CD4-positive, CD25-positive, alpha-beta regulatory T cell (primary cell): ENCODE measurements at places on chromosomes 1 and 21.

DNA sequence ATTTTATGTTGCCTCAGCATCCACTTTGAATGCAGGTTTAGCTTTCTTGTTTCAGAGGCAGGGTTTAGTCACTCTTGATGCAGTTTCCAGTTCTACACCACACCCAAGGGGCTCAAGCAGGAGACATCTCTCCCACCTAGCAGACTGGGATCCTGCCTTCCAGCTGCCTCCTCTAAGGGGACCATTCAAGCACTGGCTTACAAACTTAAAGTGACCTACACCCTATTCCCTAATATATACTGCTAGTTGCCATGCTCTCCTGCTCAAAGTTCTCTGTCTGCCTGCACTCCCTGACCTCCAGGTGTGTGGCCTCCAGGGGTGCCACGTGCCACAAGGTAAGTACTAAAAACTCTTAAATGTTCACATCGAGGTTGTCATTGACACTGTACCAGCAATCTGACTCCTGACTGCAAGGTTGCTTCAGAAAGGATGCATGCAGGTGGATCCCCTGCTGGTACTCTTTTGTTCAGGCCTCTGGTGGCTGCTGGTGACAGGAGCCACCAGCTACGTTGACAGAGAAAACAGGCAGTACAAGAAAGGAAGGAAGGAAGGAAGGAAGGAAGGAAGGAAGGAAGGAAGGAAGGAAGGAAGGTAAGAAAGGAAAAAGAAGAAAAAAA is 185.9 kb downstream of the COQ8A start:
- no peak for DNase-seq

- no peak for DNase-seq
Observed at GRCh38 chr21:37849506-37850102, 66.7 kb downstream of the KCNJ6 start.

- no peak for DNase-seq
Observed at GRCh38 chr1:231893400-231894102, 267.0 kb downstream of the DISC1 start.

- DNase-seq: no peak
Observed at GRCh38 chr1:179083533-179083932, 1.7 kb downstream of the TOR3A start.

- no peak for DNase-seq
Observed at GRCh38 chr1:155009742-155010141, 7.1 kb downstream of the ZBTB7B start.

DNA sequence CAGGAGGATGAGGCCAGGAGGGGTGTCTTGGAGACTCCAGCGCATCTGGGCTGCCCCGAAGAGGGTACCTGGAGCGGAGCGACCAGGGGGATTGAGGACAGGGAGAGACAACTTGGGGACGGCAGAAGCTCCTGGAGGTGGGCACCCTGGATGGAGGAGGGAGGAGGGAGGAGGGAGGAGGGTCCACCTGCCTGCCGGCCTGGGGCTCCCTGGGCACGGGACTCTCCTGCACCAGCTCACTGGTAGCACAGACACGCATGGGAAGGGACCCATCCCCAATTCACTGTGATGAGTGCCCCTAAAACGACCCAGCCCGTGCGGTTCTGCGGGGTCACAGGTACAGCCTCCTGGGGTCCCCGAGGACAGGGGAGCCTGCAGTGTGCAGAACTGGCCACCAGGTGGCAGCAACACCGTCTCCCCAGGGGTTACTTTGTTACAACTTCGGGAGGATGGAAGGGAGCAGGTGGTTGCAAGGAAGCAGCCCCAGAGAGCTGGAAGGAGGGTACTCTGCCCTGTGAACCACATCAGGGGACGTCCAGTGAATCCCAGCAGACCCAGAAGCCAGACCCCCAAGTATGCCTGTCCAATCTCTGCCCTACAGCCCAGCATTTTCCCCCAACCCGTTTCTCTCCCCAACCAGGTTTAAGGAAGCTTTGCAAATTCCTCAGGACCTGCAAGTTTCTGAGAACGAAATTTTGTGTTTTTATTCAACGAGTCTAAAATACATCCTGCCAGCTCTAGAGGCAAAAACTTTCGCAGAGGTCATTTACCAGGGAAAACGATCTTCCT is 482.4 kb downstream of the NPHP4 start:
- DNase-seq: peak; percentile 50

- DNase-seq: no peak
Observed at GRCh38 chr1:78658901-78659300, 9.3 kb downstream of the IFI44 start.

- no peak for DNase-seq
Observed at GRCh38 chr1:227945891-227946623, 1.7 kb downstream of the WNT9A start.

DNA sequence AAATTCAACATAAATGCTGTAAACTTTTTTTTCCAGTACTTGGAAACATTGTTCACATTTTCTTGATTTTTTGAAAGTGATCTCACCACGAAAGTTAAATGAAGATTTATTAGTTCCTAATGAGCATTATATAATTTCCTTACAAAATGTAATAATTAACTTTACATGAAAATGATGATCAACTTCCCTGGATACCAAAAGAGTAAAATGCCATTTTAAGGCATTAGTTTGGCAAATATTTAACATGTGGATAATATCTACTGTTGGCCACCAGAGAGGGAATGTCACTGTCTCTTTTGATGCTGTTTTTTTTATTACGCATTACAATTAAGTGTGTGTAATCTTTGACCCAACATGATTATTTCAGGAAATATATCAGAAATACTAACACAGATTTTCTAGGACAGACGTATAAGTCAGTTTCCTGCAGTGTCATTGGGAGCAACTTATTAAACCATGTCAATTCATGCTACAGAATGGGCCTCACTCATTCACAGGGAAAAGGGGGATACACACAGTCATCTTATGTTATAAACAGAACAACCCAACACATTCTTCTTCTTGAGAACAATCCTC is 903.9 kb upstream of the ADGRL2 start:
- no peak for DNase-seq

DNA sequence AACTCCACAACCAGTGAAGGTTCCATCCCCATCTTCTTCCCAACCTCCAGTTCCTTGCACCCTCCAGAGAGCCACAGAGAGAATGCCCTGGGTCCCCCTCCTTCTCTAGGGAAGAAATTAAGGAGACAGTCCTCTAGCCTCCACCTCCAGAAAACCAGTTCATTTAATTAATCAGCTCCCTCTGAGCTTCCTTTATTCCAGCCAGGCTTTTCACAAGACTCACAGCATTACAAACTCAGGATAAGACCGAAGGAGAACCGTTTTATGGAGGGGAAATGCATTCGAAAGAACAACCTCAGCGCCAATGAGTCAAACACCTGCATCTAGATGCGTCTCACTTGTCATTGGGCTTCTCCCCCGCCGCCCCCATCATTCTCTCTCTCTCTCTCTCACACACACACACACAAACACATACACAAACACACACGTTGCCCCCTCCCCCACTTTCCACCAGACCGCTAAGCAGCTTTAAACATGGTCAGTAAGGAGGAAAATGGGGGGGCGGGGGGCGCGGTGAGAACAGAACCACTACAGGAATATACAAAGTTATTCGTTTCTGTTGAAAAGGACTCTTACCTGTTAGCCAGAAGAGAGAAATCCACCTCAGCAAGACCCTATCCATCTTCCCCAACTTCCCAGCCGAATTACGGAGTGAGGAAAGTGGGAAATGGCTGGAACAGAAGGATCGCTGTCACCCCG is 544 bp downstream of the ILDR2 start:
- peak; percentile 13 for DNase-seq

DNA sequence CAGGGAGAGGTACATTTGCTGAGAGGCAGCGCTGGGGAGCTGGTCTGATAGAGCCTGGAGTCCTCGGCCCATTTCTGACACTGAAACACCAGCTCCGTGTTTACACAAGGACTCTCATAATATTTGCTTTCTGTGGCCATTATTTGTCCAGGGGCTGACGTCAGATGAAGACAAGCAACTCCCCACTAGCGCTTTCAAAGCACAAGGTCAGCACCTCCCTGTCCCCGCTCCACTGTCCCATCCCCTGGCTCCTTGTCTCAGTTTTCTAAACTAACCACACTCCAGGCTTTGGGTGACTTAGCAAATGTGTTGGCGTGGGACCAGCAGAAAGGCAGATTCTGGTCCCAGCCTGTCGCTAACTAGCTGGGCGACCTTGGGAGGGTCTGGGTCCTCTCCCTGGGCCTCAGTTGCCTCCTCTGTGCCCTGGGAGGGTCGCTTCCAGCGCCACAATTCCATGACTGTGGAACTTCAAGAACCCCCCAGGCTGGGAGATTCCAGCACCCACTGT is 37.4 kb upstream of the ZBTB40 start:
- no peak for DNase-seq

GRCh38 chr1:67646145-67647035 is 38.6 kb upstream of the GADD45A start:
- no peak for DNase-seq

DNA sequence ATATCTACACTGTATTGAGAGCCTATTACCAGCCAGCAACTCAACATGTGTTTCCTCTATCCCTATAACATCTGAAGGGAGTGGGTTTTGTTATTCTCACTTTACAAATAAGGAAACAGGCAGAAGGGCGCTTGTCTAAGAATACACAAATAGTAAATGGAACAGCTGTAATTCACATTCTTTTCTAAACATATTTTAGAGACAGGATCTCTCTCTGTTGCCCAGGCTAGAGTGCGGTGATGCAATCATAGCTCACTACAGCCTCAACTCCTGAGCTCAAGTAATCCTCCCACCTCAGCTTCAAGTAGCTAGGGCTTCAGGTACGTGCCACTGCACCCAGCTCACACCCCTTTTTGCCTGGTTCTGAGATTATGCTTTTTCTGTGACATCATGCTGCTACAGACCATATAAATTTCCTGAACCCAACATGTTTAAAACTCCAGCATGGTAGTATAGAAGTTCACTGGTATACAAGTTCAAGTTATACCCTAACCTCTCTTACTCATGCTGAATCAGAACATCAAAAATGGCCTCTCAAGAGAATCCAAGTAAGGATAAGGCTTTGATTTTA is 8.6 kb upstream of the TACSTD2 start:
- no peak for DNase-seq

- no peak for DNase-seq
Observed at GRCh38 chr1:151681923-151682322, 34.7 kb downstream of the CELF3 start.

DNA sequence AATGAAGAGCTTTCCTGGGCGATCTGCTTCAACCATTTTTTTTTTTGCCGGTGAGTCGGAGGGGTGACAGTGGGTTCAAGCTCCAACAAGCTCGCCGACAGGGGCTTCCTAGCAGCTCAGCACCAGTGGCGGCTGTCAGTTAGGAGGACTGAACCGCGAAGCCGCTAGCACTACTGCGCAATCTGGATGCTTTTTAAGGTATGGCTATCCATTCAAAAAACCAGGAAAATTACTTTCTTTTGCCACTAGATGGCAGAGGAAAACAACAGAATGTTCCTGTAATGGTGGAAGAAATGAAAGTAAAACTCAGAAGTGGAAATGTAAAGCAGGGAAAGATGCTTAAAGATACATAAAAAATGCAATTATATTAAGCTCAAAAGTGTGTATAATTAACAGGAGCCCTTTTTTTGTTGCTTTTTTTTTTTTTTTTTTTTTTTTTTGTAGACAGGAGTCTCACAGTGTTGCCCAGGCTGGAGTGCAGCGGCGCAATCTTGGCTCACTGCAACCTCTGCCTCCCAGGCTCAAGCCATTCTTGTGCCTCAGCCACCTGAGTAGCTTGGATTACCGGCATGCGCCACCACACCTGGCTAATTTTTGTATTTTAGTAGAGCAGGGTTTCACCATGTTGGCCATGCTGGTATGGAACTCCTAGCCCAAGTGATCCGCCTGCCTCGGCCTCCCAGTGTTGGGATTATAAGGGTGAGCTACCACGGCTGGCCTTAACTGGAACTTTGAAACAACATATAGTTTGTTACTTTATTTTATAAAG is 8.5 kb downstream of the KYAT3 start:
- DNase-seq: peak; percentile 11

- DNase-seq: no peak
Observed at GRCh38 chr1:34975338-34975737, 9.8 kb downstream of the TMEM35B start.

DNA sequence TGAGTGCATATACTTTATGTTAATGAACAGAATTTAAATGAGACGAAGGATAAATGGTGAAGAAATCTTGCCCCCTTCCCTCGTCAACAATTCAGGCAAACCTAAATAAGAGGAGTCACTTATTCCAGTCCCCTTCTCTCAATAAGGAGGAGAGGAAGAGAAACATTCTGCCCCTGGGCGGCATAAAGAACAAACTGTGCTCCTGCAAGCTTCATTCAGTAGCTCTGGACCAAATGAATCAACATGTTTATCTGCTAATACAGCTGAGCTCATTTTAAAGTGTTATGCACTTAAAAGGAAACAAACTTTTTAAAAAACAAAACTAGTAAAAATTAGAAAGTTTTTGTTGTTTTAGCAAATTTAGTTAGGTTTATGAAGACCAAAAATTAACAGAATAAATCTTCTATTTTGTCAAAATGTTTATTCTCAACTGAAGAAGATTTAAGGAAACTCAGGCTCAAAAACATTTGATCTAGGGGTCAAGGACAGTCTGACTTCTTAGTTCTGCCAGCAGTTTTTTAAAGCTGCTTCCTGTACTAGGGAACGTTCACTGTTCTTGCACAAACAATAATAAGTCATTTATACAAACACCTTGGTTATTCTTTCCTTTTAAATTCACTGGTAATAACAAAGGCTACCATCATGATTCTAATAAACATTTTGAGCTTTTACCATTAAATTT is 58.3 kb downstream of the AKT3 start:
- DNase-seq: no peak

GRCh38 chr1:33361532-33362235 is 40.8 kb upstream of the A3GALT2 start:
- no peak for DNase-seq

DNA sequence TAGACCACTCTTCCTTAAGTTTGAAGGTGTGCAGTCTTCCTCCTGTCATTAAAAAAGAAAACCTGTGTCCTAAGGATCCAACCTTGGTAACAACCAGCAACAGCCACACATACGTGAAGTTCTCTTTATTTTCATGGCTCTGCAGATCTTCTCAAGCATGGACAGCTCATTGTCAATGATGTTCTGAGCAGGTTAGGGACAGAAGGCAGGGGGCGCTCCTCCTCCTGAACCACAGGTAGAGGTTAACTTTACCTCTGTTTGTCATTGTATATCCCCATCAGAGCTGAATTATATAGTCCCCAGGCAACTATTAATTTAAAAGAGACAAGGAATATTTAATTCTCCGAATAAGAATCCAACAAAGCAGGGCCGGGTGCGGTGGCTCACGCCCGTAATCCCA is 52.5 kb upstream of the CR2 start:
- no peak for DNase-seq

- no peak for DNase-seq
Observed at GRCh38 chr1:118042501-118042900, 113.0 kb downstream of the WDR3 start.

DNA sequence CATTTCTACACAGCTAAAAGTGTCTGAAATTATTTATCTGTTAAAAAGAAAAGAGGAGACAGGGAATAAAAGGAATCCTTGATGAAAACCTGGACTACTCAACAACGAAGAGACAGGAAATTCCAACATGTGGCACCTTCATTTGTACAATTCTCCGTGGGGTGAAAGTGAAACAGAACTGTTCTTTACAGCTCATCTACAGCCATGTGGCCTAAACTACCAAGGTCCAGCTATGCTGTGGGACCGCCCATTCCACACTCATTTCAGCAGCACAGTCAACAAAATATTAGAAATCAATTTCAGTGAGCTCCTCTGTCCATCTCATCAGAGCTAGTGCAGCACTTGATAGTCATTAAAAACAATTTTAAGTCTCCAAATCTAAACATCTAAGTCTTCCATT is 44.0 kb downstream of the UBR4 start:
- no peak for DNase-seq
